ENCODE measurements at places on chromosomes 13 and 19. TPM values are rescaled to one million over a fixed set of nuclear protein-coding genes. Genes with fewer than 3 reads are reported as not detected.

Gene WDR18
- 38.9 TPM for total RNA-seq

Gene ATP8B3
- 1.6 TPM for total RNA-seq

Gene SEMA6B
- 0.18 TPM for total RNA-seq

DNA sequence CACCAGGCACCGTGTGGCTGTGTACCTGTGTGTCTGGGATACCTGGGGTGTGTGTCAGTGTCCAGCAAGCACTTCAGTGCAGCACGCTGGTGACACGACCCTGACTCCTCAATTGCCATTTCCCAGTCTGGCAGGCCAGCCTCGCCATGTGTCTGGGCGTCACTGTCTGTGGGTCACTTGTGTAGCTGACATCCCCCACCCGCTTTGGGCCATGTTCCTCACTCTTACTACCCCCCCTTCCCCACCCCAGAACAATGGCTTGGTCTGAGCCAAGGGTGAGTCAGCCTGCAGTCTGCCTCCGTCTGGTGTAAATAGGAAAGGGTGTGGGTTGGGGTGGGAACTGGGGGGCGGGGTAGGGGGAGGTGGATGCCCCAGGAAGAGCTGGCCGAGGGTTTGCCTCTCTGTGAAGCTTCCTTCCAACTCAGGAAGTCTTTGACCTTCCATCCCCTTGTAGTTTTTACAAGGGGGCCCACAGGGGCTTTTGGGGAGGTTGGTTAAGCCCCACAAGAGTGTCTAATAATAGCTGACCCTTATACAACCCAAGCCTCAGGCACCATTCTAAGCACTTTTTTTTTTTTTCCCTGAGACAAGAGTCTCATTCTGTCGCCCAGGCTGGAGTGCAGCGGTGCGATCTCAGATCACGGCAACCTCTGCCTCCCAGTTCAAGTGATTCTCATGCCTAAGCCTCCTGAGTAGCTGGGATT, 17.6 kb downstream of the NOVA2 start:
- peak; percentile 7 for DNase-seq
- no peak overlapping the region for H3K27ac ChIP-seq
- peaks cover 17% of the 10 kb centered on the region for H3K27me3 ChIP-seq
- H3K36me3 ChIP-seq, result no peaks in the 10 kb centered on the region
- no peaks in the 10 kb centered on the region for H3K4me1 ChIP-seq
- no peak overlapping the region for H3K4me3 ChIP-seq

DNA sequence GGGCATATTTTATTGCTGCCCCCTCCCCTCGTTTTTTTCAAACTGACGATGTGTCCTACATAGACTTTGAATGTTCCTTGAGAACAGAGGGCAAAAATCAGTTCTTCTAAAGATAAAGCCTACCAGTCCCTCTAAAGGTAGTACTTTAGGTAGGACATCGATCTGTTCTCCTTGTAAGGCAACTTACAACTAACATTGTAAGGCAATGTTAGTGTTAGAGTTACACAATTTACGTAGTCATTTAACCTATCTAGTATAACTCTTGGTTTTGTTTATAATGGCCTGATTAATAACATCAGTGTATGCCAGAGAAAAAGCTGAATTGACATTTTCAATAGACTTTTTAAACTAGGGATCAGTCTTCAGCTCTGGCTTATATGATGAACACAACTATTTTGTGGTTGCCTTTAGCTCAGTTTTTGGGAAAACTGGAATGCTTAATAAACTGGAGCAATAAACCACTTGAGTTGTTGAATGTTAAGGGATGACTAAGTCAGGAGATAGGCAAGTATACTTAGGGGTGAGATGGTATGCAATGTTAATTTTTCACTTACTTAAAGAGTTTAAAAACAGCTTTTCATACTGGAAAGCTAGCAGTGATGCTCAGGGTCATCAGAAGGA, 2.2 kb downstream of the NDFIP2 start:
- H3K27ac ChIP-seq, result no peak overlapping the region
- H3K4me1 ChIP-seq, result no peaks in the 10 kb centered on the region
- H3K27me3 ChIP-seq, result peaks cover under 1% of the 10 kb centered on the region

Data from IMR-90 (cell line).